ENCODE measurements at places on chromosomes 1 and 21. TPM values are rescaled to one million over a fixed set of nuclear protein-coding genes. Genes with fewer than 3 reads are reported as not detected.

The CNN3 gene
- total RNA-seq = 357 TPM

The COL6A2 gene
- 2,192 TPM for total RNA-seq

The TMEM52 gene
- total RNA-seq = not detected

The PPCS gene
- total RNA-seq = 89.1 TPM

The RGS2 gene
- 294 TPM for total RNA-seq

The RHD gene
- not detected for total RNA-seq

The REG4 gene
- 0.48 TPM for total RNA-seq

The TAGLN2 gene
- total RNA-seq = 60.7 TPM

The CFHR3 gene
- total RNA-seq = 22.6 TPM

The MYCL gene
- total RNA-seq = 12.5 TPM

The HSD11B1 gene
- total RNA-seq = 3.1 TPM

The SLC44A5 gene
- 5.3 TPM for total RNA-seq

The AMY1B gene
- total RNA-seq = 0.48 TPM

The SPRR2D gene
- 1.2 TPM for total RNA-seq

The CLEC20A gene
- not detected for total RNA-seq

The MARK1 gene
- 5.3 TPM for total RNA-seq

The FABP3 gene
- total RNA-seq = 15.9 TPM

The SKI gene
- 29.6 TPM for total RNA-seq

The PIP5K1A gene
- total RNA-seq = 61.9 TPM

The GREM2 gene
- total RNA-seq = 4.8 TPM

The RPE65 gene
- total RNA-seq = 10.1 TPM

The HSD3B2 gene
- total RNA-seq = 2.9 TPM

The GJC2 gene
- total RNA-seq = 1.9 TPM

All from umbilical cord (tissue), 2 donors.